ENCODE measurements at places on chromosomes 1 and 21.

- DNase-seq: no peak
Observed at GRCh38 chr1:243558576-243558975, 291.5 kb downstream of the AKT3 start.

GRCh38 chr1:150875197-150876118, 941 bp downstream of the ARNT start:
- DNase-seq: no peak

- DNase-seq: no peak
Observed at GRCh38 chr1:213443415-213443814, 392.4 kb downstream of the RPS6KC1 start.

- DNase-seq: no peak
Observed at GRCh38 chr1:11539850-11540772, 61.2 kb downstream of the DISP3 start.

DNA sequence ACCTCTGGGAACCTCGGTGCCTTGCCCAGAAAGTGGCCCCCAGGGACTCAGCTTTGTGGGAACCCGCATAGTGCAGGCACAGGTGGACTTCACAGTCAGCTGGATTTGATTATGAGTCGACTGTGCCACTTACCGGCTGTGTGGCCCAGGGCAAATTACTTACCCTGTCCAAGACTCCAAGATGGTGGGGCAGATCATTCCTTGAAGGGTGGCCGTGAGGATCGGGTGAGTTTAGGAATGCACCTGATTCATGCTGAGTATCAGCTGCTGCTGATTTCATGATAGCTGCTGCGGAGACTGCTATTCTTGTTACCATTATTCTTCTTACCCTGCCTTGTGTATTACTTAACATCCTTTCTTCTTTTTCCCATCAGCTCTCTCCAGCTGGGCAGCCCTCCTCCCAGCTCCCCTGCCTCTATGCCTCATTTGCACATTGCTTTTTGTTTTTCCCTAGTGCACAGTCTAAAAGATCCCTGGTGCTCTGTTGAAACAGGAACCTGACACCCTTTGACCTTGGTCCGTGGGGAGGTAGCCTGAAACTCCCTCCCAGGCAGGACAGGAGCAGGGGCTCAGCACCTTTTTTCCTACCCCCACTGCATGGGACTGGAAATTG, 40.5 kb upstream of the FHAD1 start:
- DNase-seq: no peak

DNA sequence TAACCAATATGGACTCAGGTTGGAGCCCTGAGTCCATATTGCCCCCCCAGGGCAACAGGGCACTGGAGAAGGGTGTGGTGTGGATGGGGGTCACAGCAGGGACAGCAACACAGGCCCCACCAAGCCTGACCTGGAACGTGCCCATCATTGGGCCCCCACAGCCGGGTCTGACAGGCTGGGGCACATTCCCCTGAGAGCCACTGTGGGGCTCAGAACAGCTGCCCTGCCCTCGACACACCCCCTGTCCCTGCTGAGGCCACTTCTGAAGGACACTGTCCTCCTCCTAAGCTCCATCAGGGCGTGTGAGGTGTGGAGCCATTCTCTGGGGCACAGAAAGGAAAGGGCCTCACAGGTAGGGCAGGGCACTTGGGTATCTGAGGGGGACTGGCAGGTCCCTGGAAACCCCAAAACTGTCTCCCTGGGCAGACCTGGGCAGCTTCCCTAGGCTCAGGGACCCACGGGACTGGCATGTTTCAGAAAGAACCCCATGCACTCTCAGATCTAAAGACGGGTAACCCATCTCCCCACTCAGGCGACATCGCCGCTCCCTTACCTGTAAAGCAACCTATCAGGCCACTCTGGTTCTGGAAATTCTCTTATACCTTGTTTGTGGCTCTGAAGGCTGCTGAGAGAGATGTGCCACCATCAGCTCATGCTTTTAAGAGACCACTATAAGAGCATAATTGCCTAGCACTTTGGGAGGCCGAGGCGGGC, 95.5 kb downstream of the DMRTB1 start:
- DNase-seq: no peak

GRCh38 chr21:44989537-44989886, 49.7 kb downstream of the SLX9 start:
- DNase-seq: no peak

Measured in NCI-H1048 (cell line).